T-helper 2 cell treated with Interferon-gamma antibody and Interleukin-4, amounts not matched to agents 100 ng/mL and 5 ng/mL, for 36 hours (primary cell): ENCODE measurements at places on chromosomes 6 and 20. TPM values are rescaled to one million over a fixed set of nuclear protein-coding genes. Genes with fewer than 3 reads are reported as not detected.

SMIM26 gene
- 41.8 and 49.3 TPM in 2 replicates for total RNA-seq

UBE2C gene
- 181 and 183 TPM in 2 replicates for total RNA-seq

OR14J1 gene
- total RNA-seq = not detected in 2 replicates

E2F1 gene
- total RNA-seq = 71.9 and 73.9 TPM in 2 replicates

PRSS16 gene
- total RNA-seq = 1.3 and 1.9 TPM in 2 replicates

ZC2HC1B gene
- not detected in 2 replicates for total RNA-seq

SLC22A1 gene
- 0.57 and 0.70 TPM in 2 replicates for total RNA-seq
